ENCODE measurements at places on chromosomes 1 and 21. TPM values are rescaled to one million over a fixed set of nuclear protein-coding genes. Genes with fewer than 3 reads are reported as not detected.

DNA sequence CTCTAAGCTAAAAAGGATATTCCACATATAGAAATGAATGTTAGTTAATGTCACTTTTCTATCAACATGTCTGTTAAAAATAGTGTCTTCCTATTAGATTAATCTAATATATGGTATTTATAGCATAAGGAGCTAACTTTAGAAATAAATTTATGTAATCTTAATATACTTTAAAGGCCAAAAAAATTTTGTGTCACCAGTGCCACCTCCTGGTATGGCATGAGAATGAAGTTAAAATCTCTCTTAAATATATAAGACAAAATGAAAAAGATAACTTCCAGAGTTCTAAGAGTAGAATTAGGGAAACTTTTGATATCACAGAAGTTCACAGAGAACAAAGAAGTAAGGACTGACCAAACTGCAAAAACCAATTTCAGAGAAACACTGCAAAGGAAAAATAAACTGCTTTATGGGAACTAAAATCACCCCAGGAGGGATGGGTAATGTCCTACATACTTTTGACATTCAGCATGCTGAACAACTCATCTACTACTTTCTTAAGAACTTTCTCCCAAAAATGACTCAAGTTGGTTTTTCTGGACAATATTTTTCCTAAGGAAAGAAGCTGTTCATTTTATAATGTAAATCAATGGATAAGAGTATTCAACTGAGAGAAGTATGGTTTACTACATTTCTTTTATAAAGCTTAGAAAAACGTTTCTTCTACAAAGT is 82.8 kb downstream of the TRIM33 start:
- DNase-seq, result peak; percentile 43

GRCh38 chr1:89887270-89887669 is 66.4 kb downstream of the LRRC8D start:
- DNase-seq, result no peak

- peak; percentile 55 for DNase-seq
Measured at GRCh38 chr1:215146240-215146975, 63.9 kb downstream of the KCNK2 start.

- DNase-seq, result no peak
Measured at GRCh38 chr1:154611150-154611862, 3.3 kb upstream of the ADAR start.

DNA sequence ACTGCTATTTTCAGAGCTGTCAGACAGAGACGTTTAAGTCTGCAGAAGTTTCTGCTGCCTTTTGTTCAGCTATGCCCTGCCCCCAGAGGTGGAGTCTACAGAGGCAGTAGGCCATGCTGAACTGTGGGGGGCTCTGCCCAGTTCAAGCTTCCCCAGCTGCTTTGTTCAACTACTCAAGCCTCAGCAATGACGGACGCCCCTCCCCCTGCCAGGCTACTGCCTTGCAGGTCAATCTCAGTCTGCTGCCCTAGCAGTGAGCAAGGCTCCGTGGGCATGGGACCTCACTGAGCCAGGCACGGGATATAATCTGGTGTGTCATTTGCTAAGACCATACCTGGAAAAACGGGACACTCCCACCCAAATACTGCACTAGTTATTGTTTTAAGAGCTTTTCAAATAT is 219.7 kb downstream of the BRINP3 start:
- DNase-seq, result no peak

- no peak for DNase-seq
Measured at GRCh38 chr1:230222678-230223077, 155.6 kb downstream of the GALNT2 start.

DNA sequence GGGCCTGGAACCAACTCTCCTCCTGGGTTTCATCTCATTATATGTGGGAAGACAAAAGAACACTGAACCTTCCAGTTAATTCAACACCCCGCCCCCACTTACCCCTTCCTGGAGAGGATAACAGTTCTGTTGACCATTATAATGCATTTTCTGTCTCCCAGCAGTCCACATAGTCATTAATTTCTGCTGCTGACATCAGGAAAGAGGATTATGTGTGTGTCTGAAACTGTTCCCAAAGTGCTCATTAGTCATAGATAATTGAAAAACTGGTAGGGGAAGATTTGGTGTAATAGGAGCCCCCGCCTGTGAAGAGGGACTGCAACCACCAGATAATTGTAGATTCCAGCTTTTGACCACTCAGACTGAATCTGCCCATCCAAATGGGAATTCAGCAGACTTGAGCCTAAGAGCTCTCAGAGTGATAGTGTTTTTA is 208.7 kb downstream of the FGGY start:
- DNase-seq, result no peak

Gene SLC2A5
- not detected for polyA plus RNA-seq

- DNase-seq, result no peak
Measured at GRCh38 chr1:116487031-116487430, 83.8 kb downstream of the CD58 start.

DNA sequence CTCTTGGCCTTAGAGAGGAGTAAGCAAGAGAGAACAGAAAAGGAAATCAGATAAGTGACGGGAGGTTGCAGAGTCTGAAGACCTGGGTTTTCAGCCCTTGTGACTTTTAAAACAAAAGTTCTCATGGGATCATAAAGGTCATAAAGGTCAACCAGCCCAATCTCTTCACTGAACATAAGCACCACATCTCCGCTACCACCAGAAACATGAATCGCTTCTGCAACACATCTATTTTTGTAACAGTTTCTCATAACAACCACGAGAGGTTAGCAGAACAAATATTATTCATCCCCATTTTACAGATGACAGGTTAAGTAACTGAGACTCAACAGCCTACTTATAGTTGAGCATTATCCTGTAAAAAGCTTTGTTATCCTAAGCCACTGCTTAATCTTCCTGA is 5.9 kb downstream of the TRAPPC3 start:
- DNase-seq, result no peak

DNA sequence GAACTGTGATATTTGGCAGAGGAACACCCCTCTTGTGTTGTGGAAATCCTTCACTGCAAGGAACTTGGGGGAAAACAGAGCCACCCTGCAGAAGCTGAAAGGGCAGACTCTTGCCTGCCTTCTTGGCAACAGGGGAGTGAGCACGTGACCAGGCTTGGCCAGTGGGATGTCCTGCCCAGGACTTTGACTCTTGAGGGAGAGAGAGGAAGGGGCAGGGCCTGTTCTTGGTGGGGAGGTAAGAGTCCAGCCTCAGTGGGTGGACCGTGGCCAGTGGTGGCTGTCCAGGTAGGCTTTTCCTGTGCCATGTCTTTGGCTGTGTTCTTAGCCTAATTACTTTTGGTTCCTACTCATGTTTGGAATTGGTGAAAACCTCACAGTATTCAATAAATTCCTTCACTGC is 8.6 kb upstream of the AK2 start:
- no peak for DNase-seq

DNA sequence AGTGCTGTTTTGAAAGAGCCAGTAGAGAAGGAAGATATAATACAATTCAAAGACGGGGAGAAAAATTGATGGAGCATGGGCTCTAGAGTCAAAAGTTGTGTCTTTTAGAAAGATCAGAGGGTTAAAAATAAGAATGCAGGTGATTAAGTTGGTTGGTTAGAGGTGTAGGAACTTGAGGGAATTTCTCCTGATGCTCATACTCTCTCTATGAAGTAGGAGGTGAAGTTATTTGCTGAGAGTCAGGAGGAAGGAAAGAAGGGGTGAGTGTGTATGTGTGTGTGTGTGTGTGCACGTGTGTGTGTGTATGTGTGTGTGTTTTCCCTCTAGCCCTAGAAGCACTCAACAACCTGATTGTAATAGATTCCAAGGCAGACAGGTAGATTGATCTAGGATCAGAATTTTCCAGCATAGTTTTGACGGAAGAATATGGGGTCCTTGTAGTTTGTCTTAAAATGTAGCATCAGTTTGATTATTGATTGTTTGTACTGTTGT is 88.3 kb upstream of the MACF1 start:
- DNase-seq, result peak; percentile 29

Gene SMCP
- polyA plus RNA-seq, result not detected

GRCh38 chr1:44672254-44672955 is 1.9 kb downstream of the TMEM53 start:
- peak; percentile 75 for DNase-seq

DNA sequence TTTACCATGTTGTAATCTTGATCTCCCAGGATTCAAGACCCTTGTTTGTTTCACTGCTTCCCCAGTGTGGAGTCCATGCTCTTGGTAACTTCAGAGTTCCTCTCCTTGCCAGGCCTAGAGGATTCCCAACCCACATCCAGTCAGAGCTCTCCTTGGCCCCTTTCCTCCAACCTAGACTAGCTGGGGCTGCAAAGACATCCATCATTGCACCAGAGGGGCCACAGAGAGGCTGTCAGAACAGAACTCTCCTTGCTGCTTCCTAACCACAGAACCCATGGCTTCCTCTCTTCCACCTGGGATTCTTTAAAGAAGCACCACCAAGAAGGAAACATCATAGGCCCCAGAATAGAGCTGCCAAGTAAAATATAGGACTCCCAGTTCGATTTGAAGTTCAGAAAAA is 81.0 kb downstream of the HMGB4 start:
- no peak for DNase-seq

- no peak for DNase-seq
Measured at GRCh38 chr1:246281639-246282038, 225.4 kb downstream of the SMYD3 start.

Gene MTARC2
- polyA plus RNA-seq, result 9.8 TPM

GRCh38 chr21:25670726-25671125 is 31.7 kb downstream of the JAM2 start:
- peak; percentile 73 for DNase-seq

DNA sequence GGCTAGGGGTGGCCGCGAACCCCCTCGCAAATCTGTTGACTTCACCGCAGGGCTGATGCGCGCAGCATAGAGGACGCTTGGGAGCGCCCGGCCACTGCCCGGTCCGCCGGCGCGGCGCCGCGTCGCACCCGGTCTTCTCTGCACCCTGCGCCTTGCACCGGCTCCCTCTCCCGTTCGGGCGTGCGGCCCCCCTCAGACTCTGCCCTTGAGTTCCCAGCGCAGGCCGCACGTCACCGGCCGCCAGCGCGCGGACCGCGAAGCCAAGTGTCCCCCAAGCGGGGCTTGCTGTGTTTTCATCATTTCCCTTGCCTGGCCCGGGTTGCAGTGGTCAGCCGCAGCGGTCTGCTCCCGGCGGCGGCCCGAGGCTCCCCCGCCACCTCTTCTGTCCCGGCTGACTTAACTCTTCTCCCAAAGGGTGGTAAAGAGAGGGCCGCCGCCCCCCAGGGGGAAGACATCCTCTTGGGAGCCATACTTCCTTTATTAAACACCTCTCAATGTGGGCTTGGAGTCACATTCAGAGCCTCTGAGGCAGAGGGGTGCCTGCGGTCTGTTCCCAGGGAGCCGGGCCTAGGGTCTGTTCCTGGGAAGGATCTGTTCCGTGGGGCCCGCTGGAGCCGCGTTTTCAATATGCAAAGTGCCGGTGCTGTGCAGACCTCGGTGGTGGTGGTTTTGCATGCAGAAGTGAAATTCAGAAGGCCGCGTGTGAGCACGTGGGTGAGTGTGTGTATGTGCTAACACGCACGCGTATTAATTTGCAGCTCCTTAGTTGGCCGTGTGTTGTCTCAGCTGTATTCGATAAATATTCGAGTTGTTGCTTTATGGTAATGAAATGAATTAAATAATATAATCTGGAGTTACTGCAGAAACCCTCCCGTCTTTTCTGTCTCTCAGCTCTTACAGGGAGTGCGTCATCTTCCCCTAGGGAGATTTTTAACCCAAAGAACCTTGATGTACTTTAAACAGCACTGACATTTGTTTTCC is 17.6 kb downstream of the PBX1 start:
- no peak for DNase-seq

GRCh38 chr1:215377746-215378145 is 189.4 kb upstream of the KCTD3 start:
- DNase-seq, result no peak

DNA sequence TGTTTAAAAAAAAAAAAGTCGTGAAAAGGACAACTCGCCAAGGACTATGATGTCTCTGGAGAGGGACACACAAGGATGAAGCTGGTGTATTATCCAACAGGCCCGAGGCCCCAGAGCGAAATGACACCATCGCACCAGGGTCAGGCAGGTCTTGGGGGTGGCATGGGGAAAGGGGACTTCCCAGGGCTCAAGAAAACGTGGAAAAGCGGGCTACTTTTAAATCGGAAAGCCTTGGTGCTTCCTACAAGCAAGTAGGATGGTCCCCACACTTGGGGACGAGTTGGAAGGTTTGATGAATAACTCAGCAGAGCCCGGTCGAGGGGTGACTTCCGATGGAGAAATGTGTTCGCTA is 505 bp upstream of the GNPAT start:
- DNase-seq, result peak; percentile 55

- no peak for DNase-seq
Measured at GRCh38 chr21:26934383-26934782, 32.5 kb downstream of the ADAMTS5 start.

Gene RPL5
- polyA plus RNA-seq, result 1,237 TPM

GRCh38 chr1:92756537-92756936 is 28.4 kb downstream of the EVI5 start:
- no peak for DNase-seq

Gene STUM
- not detected for polyA plus RNA-seq

DNA sequence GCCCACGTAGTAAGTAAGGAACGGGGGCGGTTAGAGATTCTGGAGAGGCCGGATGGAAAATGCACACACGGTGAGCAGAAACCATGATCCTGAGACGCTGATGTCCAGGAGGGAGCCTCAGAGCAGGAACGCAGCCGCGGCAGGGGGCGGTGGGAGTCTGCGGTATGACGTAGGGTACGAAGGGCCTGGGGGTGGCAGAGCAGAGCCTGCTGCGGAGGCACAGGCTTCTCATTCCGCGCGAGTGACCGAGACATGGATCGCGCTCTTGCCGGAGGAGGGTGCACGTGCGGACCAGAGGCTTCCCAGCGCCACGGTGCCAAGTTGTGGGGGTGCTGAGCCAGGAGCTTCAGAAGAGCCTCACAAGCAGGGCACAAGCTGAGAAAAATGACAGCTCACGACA is 176.2 kb downstream of the KIF26B start:
- no peak for DNase-seq

DNA sequence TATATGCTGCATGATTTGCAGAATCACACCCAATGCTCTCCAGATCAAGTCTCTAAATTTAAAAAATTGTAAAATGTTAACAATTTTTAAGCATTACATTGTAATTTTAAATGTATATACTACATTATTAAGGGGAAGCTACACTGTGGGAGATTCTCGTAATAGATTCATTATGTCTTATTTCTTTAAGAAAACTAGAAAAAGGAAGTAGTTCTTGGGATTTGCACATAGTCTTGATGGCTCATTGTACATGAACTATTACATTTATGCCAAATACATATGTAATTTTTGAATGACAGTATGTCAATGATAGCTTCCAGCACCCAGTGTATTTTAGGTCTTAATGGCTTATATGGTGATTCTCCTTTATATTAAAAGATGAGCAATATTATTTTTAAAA is 250.3 kb downstream of the PTPRC start:
- no peak for DNase-seq

- DNase-seq, result no peak
Measured at GRCh38 chr1:25123551-25123950, 108.8 kb downstream of the SYF2 start.

Gene LAPTM5
- 83.4 TPM for polyA plus RNA-seq
